ENCODE measurements at places on chromosomes 2 and 18. TPM values are rescaled to one million over a fixed set of nuclear protein-coding genes. Genes with fewer than 3 reads are reported as not detected.

- DNase-seq: no peak
Observed at GRCh38 chr18:31587529-31587928, 4.1 kb upstream of the TTR start.

DNA sequence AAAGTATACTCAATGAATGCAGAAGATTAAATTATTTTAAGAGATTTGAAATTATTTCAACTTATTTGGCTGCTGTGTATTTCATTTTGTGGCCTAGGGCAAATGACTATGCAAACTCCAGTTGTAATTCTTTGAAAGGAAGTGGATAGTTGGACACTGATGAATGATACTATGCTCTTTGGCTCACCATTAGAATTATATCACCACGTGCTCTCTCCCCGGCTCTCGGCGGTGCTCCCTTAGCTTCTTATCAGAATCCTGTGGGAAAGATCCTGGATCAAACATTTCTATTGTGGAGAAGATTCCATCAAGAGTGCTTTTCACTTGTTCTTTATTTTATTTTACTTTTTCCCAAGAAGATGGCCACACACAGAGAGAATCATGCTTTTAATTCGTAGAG lies 55.2 kb downstream of the ADCYAP1 start:
- no peak for DNase-seq

Gene CCL20
- not detected for total RNA-seq

Gene CFAP65
- total RNA-seq: not detected

DNA sequence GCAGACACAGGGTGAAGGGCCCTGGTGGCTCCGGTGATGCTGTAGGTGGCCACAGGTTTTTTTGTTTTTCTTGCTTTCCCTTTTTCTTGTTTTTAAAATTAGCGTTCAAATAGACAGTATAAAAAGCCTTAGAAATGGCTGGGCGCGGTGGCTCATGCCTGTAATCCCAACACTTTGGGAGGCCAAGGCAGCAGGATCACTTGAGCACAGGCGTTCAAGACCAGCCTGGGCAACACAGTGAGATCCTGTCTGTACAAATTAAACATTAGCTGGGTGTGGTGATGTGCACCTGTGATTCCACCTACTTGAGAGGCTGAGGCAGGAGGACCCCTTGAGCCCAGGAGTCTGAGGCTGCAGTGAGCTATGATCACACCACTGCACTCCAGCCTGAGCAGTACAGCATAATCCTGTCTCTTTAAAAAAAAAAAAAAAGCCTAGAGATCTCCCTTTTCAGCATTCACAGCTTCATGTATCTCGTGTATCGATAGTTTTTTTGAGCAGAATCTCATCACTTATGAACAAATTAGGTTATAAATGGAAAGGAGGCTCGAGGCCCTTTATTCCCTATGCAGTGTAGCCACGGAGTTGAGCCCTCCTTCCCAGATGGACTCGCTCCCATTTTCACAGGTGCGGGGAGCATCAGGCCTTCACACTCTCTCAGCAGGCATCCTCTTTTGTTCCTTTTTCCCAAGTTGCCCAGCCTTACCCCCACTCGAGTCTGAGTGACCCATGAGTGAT lies 50.8 kb downstream of the EMILIN2 start:
- DNase-seq: no peak

Gene LRRTM4
- 0.52 TPM for total RNA-seq

Gene AQP12B
- total RNA-seq: not detected

Gene RGPD3
- not detected for total RNA-seq

GRCh38 chr2:173886613-173887012 lies 78.6 kb downstream of the SP3 start:
- DNase-seq: no peak

Gene HAUS1
- total RNA-seq: 17.4 TPM

Data from aorta (tissue), 5 donors.